CD4-positive, alpha-beta T cell treated with Interleukin-6 for 4 hours (primary cell): ENCODE measurements at places on chromosomes 16 and 17.
A peak's percentile ranks its signal among the peaks of the same experiment; 100 is the strongest.

GRCh38 chr16:1432388-1433262 lies 1.7 kb downstream of the PERCC1 start:
- DNase-seq, result peak; percentile 12

DNA sequence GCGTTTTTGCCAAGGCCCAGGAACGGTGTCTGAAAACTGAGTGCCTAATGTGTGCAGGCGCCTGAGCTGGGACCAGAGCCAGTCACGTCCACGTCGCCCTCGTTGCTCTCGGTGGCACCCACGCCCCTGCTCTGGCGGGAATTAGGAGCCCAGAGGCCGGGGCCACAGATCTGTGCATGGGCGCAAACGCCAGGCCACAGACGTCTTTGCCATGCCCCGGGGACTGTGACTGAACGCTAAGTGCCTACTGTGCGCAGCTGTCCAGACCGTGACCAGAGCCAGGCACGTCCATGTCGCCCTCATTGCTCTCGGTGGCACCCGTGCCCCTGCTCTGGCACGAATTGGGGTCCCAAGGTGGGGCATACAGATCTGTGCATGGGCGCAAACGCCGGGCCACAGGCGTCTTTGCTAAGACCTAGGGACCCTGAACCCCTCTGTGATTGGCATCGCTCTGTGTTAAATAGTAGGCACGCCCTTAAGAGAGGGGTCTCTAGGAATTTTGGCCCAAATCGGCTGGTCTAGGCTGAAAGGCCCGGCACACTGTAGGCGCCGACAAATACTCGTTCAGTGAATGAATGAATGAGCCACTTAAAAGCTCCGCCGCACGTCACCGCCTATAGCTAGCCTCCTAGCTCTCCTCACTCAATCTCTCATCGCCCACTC lies 827 bp upstream of the UBALD1 start:
- DNase-seq, result no peak

GRCh38 chr16:77449208-77449607 lies 14.4 kb upstream of the ADAMTS18 start:
- DNase-seq, result no peak

GRCh38 chr16:86455116-86455515 lies 55.2 kb upstream of the FOXF1 start:
- no peak for DNase-seq

DNA sequence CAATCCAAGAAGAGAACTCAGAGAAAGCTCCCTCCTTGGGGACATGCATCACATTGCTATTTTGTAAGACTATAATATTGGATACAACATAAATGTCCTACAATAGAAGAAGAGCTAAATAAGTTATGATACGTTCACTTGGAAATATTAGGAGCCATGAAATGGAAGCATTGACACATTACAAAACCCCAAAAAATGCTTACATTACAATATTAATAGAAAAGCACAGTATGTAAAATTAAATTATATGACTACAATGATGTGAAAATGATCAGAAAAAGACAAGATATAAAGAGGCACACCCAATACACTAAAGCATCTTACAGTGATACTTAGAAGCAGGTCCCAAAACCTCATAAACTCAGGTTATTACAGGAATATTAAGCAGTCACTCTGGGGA lies 694.1 kb downstream of the TOX3 start:
- no peak for DNase-seq

DNA sequence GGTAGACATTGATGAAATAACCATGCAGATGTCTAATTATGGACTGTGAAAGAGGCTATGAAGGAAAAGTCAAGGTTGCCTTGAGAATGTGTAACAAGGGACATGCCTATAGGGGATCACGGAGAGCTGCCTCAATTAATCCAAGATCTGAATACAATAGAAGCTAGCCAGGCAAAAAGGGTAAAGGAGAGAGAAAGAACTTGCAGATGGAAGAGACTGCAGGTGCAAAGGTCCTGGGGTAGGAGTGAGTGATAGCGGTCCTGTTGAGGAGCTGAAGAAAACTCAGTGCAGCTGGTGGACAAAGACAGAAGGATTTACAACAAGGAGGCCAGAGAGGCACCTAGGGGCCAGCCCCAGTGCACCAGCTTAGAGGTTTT lies 15.9 kb upstream of the TNS4 start:
- DNase-seq, result no peak

GRCh38 chr17:1907909-1908698 lies 78.3 kb downstream of the RPA1 start:
- peak; percentile 19 for DNase-seq

- DNase-seq, result no peak
These were observed 260.6 kb downstream of the C16orf95 start for GRCh38 chr16:87056551-87056950.

DNA sequence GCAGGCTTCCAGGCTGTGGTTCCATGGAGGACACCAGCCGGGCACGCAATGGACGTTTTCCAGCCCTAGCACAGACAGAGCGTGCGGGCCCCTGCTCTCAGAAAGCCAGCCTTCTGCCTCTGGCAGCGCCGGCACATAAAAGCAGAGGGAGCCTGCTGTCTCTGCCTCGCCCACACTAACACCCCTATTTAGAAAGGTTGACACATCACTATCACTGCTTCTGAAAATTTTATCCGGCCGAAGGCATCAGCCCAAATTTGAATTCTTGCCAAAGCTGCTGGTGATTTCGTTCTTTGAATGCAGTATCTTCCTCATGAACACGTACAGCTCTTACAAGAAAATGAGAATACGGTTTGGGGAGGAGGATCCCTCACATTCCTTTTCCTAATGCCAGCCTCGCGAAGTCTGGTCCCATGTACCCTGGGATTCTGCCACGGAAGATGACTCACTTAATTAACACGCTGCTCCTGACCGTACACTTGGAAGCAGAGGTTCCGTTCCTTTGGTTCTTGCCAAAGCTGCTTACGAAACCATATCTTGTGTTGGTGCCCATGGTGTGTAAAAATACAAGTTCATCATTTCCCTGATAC lies 1.3 kb upstream of the RAB11FIP3 start:
- DNase-seq, result no peak

- DNase-seq, result no peak
These were observed 54.1 kb downstream of the HLF start for GRCh38 chr17:55318715-55319487.

- DNase-seq, result no peak
These were observed 18.3 kb upstream of the MLKL start for GRCh38 chr16:74718741-74719610.

GRCh38 chr17:73304971-73305812 lies 6.6 kb downstream of the CDC42EP4 start:
- no peak for DNase-seq

- no peak for DNase-seq
These were observed 44.0 kb downstream of the ZNF276 start for GRCh38 chr16:89765292-89765830.

DNA sequence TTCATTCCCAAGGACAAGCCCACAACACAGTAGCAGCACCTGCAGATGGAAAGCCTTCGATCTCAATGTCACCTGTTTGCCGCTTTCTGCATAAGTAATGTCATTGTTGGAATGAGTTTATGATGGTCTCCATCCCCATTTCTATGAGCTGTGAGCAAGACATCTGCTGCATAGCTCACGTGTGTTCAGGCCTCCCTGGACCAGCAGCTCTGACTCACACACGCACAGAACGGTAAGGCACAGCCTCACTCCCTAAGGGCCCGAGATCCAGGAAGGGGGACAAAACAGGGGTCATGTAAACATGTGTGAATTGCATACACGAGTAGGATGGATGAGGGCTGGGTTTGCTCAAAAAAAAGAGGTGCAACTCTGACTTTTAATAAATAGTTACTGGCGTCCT lies 223.1 kb downstream of the SOX9 start:
- no peak for DNase-seq

DNA sequence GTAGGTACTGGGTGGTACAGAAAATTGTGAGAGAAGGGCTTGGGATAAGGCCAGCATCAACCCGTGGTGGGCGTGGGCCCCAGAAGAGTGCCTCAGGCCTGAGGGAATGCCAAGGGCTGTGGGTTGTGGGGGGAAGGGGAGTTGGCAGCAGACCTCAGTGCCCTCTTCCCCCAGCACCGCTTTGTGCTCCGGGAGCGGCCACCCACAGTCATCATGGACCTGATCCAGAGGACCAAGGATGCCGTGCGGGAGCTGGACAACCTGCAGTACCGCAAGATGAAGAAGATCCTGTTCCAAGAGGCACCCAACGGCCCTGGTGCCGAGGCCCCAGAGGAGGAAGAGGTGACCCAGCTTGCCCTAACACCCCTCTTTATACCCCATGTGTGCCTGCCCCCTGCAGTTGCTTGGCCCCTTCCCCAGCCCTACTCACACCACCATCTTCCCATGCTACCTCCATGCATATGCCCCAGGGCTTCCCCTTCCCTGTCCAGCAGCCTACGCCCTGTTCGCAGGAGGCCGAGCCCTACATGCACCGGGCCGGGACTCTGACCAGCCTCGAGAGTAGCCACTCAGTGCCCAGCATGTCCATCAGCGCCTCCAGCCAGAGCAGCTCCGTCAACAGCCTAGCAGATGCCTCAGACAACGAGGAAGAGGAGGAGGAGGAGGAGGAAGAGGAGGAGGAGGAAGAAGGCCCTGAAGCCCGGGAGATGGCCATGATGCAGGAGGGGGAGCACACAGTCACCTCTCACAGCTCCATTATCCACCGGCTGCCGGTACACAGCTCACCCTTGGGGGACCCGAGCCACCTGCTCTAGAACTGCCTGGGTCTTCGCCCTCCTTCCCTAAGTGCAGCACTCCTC lies 9.1 kb downstream of the TAOK2 start:
- no peak for DNase-seq

DNA sequence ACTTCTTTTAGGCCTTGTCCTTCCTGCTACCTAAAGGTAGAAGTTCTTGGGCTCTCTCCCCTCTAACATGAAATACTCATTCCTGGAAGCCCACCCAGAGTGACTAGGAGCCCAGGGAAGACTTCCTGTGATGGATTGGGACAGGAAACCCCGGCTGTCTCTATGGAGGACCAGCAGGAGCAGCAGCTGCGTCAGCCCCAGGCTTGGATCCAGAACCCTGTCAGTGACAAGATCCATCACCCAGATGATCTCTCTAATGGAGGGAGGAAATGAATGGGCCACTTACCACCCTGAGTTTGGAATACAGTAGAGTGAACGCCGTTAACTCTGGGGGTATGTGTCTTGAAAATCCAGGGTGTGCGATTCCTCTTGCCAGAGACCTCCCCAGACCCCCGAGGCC lies 195.7 kb upstream of the WSCD1 start:
- DNase-seq, result no peak

DNA sequence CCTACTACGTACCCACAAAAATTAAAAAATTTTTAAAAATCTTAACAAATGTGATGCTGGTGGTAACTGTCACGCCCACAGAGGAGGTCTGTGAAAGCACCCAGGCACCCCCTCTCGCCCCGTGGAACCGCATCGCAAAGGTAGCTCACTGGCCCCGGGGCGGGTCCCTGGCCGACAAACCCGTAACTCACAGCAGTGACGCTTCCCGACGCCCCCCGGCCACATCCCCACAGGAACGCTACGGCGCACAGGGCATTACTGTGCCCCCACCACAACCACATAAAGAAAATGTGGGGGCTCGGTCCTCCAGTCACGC lies 366 bp downstream of the ANKS3 start:
- peak; percentile 40 for DNase-seq

DNA sequence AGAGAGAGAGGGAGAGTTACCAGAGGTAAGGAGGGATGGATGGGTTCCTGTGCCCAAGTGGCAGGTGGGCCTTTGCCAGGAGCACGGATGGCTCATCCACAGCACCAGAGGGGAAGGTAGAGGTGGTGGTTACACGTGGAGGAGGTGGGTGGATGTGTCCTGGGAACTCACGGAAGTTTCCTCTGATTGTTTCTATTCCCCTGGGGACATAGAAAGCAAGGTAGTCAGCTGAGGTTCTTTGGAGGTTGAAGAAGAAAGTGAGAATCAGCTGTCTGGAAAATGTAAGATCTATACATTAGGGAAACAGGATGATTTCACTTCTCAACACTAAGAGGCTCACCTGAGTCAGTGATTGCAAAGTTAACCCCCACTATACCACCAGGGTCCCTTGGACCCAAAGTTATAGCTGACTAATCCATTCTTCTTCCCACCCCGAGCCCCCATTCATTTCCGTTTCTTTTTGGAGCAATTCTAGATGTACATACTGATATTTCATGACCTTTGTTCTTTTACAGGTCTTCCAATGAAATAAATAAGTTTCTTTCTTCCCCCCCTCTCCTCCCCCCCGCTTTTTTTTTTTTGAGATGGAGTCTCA lies 27.5 kb upstream of the ARL4D start:
- no peak for DNase-seq

GRCh38 chr17:4249452-4250029 lies 14.2 kb downstream of the ANKFY1 start:
- no peak for DNase-seq

DNA sequence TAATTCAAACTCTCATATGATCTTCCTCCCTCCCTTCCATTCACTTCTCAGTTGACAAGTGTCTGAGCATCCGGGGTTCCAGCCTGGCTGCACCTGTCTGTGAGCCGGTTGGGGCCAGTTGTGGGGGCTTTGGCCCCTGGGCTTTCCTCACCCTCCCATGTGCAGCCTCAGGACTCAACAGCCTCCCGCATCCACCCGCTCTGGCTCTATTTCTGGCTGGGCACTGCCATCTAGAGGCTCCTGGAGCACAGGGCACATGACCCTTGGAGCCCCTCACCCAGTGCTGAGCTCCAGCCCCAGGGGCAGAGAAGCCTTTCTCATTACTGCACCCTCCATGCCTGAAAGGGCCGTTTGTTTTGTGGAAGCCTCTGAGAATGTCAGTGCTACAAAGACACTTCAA lies 43.3 kb downstream of the HAPSTR1 start:
- DNase-seq, result peak; percentile 70

GRCh38 chr16:56944954-56945839 lies 13.3 kb downstream of the HERPUD1 start:
- DNase-seq, result no peak

DNA sequence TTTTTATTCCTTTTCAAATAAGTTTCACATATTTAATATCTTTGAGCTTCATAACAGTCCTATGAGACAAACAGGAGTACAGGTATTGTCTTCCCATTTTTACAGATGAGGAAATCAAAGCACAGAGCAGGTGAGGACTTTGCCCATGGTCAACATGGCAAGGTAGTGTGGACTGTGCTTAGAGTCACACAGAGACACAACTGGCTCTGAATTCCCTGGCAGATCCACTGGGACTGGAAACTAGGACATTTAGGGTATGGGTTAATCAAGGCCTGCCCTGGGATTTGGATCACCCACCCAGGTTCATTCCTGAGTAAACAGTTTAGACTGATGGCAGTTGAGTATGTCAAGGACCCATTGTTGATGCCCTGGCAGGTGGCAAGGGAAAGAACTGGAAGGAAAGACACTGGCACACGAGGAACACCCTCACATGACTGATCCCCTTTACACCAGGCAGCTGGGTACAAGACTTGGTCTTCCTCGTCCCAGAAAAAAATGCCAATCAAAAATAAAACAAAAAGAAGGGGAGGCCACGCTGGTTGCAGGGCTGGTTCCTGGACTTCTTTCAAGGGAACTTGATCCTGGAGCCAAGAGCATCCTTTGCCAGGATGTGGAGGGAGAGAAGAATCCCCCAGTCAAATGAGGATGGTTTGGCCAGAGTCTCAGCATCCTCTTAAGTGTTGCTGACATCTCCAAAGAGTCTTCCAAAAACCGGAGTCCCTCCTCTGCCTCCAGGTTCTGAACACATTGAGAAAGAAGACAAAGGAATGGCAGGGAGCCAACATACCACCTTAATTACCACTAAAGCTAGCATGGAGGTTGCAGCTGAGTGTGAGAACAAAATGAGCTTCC lies 34.9 kb downstream of the CHD9 start:
- no peak for DNase-seq

- DNase-seq, result no peak
These were observed 61.3 kb downstream of the LMF1 start for GRCh38 chr16:909281-910000.
